Activated CD4-positive, alpha-beta T cell treated with anti-CD3 and anti-CD28 coated beads, Interleukin-2, Interleukin-6, amounts not matched to agents 100 ng/mL and 50 ng/mL, durations not matched to agents 16 hours and 8 hours (primary cell): ENCODE measurements at places on chromosomes 5 and 9.

- no peak for DNase-seq
Observed at GRCh38 chr5:66585291-66585690, 10.9 kb upstream of the MAST4 start.

DNA sequence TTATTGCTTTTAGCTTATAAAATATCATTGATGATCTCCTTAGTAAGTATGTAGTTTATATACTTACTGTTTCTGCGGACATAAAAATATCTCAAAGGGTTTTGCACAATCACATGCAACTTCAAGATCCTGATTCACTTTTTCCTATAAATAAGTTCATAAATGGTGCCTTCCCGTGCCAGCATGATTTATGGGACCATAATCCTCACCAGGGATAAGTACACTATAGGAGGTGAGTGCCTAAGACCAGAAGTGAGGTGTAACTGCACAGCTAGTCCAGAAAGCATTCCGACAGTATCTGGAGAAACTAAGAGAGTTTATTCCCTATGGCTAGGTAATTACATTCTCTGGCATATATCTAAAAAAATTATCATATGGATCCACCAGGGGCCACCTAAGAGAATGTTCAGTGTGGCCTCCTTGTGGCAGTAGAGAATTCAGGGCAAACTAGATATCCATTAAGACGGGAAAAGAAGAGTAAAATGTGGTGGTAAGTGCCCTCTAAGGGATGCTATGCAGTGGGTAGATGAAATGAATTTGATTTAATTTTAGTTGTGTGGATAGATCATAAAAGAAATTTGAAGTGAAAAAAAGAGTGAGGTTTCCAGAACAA lies 402.5 kb upstream of the SLC24A2 start:
- DNase-seq: no peak

DNA sequence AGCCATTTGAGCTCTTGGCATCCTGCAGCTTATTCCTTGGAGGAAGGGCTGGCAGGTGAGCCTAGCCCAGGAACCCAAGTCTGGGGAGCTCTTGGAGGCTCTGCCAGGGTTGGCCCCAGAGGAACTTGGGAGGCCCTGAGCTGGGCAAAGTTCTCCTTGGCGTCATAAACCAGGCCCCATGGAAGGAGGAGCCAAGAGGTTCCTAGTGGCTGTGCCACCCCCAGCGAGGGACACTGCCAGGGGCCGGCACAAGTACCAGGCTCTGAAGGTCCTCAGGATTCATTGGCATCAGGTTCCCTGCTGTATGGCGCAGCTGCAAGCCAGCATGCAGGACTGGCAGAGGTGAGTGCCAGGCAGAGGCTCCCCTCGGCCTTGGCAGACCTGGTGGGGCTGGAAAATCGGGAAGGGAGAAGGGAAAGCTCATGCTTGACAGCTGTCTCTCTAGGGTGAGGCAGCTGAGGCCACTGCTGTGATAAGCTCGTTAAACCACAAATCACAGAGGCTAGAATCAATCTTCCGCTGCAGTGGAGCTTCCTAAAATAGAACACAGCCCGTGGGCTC lies 54.6 kb upstream of the SYNPO start:
- no peak for DNase-seq

- DNase-seq: no peak
Observed at GRCh38 chr5:128667152-128667551, 129.1 kb upstream of the FBN2 start.

GRCh38 chr5:33565324-33565723 lies 124.6 kb downstream of the TARS1 start:
- no peak for DNase-seq

DNA sequence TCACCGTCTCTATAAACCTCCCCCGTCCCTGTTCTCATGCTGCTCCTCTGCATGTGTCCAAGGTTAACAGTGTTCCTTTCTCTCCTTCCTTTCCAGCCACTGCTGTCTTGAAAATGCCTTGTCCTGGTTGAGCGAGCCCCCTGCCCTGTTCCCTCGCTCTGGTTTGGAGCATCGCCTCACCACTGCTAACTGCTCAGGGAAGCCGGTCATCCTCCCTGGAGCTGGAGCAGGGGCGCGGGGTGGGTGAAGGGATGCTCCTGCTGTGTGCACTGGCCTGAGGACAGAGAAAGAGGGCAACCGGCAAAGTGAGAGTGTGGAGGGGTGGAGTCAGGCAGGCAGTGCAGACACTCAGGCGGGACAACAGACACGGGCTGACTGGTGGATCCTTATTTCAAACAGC lies 19.4 kb downstream of the UBE2QL1 start:
- DNase-seq: no peak

GRCh38 chr5:60340965-60341471 lies 358.9 kb downstream of the DEPDC1B start:
- peak; percentile 20 for DNase-seq

GRCh38 chr5:8196061-8196460 lies 327.1 kb downstream of the MTRR start:
- no peak for DNase-seq

DNA sequence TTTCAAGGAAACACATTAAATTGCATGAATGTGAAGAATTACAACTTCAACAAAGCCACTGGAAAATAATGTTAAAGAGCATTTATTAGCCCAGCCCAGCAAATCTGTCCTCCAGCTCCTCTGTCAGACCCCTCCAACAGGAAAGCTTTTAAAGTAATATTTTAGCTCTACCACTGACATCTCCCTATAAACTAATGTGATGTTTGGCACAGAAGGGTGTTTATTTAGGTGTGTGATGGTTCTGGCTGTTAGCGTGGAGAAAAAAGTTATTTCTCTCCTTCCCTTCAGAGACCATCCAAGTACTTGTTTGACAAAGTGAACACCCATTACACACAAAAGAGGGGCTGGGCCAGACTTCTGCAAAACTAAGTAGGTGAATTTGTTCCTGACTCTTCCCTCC lies 111.9 kb upstream of the TARS1 start:
- DNase-seq: no peak

GRCh38 chr9:102841376-102841775 lies 153.8 kb upstream of the CYLC2 start:
- no peak for DNase-seq
